Renal cortex interstitium (tissue), 15 donors: ENCODE measurements at places on chromosomes 13 and 19. TPM values are rescaled to one million over a fixed set of nuclear protein-coding genes. Genes with fewer than 3 reads are reported as not detected.

- DNase-seq, result no peak
These were observed 1616.2 kb upstream of the SPRY2 start for GRCh38 chr13:81957121-81957520.

- no peak for DNase-seq
These were observed 1325.2 kb upstream of the PRR20A start for GRCh38 chr13:55815458-55816033.

DNA sequence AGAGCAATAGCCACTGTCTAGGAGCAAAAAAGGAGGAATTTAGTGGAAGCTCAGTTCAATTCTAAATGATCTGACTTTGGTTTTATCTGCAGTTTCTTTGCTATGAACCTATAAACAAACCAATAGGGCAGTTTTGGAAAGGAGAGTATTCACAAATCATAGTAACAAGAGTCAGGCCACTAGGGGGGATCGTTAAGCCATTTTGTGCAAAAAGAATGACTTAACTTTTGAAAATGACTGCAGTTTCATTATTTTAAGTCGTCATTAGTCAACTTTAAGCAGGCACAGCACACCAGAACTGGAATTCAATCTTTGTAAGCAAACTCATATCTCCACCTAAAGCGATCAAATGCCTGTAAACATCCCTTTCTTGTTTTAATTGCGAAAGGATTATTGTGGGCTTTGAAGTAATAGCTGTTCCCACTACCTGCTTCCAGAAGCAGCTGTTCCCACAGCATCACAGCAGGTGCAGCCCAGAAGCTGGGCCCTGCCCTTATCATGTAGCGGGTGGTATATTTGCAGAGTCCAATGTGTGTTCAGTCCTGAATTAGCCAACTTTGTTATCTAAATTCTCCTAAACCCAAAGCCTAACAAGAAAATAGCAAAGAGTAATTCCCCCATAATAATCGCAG, 51.5 kb downstream of the SOX21 start:
- no peak for DNase-seq

DNA sequence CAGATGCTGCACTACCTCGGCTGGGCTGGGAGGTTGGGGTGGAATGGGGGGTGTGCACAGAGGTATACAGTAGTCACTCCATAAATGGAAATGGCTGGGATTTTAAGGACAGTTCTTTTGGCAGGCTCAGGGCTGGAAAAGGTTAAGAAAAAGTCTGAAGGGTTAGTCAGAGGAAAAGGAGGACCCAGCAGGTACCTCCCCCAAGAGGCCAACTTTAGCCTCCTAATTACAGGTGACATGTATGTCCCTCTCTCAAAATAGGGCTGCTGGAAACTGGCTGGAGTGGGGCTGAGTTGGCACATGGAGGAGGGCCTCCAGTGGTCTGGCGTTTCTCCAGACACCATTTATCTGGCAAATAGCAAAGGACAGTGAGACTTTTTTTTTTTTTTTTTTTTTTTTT, 994 bp downstream of the CCDC194 start:
- no peak for DNase-seq

GRCh38 chr19:1252821-1253513, 4.6 kb downstream of the MIDN start:
- no peak for DNase-seq

- DNase-seq, result no peak
These were observed 211.0 kb downstream of the SLC7A1 start for GRCh38 chr13:29384466-29384865.

The CCL25 gene
- polyA plus RNA-seq, result 0.42 TPM

The MCF2L gene
- 46.9 TPM for polyA plus RNA-seq

- DNase-seq, result no peak
These were observed 24.1 kb downstream of the ADGRE1 start for GRCh38 chr19:6911523-6911922.

DNA sequence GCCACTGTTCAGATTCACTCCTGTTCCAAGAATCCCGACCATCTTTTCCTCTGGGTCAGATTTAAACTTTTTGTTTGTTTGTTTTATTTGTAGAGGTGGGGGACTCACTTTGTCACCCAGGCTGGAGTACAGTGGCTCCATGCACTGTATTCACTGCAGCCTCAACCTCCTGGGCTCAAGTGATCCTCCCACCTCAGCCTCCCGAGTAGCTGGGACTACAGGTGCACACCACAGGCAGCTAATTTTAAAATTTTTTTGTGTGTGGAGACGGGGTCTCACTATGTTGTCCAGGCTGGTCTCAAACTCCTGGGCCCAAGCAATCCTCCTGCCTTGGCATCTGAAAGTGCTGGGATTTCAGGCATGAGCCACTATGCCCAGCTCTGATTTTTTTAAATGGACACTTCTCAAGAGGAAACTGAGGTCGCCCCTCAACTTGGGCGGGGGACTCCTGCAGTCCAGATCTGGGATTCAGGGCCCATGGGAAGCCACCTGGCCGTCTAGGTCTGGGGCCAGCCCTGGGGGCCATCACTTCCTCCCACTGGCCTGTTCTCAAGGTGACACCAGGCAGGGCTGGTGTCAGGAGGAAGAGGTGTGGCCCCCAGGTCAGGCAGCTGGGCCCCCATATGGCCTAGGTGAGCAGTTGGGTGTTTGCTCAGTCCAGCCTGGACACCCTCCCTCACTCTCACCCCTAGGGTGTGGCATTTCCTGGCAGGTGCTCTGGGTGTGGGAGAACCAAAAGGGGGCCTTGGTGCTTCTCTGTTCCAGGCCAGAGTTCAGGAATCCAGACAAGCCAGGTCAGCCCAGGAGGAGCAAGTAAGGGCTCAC, 1.3 kb downstream of the B3GNT3 start:
- no peak for DNase-seq

GRCh38 chr19:54660964-54661363, 1.8 kb upstream of the LILRB4 start:
- DNase-seq, result no peak

- no peak for DNase-seq
These were observed 4.7 kb upstream of the GSK3A start for GRCh38 chr19:42246922-42247639.

The IL17D gene
- 8.5 TPM for polyA plus RNA-seq

The SELENOV gene
- polyA plus RNA-seq, result 9.6 TPM

DNA sequence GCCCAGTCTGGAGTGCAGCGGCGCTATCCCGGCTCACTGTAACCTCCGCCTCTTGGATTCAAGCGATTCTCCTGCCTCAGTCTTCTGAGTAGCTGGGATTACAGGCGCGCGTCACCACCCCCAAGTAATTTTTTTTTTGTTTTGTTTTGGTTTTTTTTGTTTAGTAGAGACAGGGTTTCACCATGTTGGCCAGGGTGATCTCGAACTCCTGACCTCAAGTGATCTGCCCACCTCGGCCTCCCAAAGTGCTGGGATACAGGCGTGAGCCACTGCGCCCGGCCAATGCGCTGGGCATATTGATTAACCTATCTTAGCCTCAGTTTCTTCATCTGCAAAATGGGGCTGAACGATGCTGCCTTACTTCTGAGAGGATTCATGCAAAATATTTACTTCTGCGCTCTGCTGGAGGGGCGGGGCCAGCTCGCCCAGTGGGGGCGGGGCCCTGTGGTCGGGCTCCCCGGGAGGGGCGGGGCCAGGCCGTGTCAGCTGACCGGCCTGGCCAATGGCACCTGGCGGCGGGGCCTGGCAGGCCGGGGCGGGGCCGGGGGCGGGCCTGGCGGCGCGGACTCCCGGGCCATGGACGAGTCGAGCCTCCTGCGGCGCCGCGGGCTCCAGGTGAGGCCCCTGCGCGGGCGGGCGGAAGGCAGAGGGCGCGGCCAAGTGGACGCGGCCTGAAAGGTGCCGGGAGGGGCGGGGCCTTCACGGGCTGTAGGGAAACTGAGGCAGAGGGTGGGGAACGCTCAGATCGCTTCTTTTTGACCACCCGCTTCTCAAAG, at the start of gene MAST3:
Gene MAST3 (plus strand): TSS at position 562 of the 776 bp plus-strand sequence. CDS start 15 bp downstream, at position 577.
- DNase-seq, result no peak

DNA sequence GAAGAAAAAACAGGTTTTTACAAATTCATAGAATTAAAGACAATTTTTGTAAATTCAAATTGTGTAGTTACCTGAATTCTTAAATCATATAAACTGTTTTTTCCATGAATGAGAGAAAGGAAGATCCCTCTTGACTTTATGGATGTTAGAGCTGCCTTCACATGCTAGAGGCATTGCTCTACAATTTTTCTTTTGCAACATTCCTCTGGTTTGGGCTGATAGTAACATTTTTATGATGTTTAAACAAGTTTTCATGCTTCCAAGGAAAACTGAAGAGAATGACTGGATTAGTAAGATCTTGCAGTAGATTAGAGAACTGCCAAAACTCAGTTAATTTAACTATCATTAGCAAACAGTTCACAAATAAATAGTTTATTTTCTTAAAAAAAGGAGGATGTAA, 250.6 kb downstream of the GPC6 start:
- no peak for DNase-seq

DNA sequence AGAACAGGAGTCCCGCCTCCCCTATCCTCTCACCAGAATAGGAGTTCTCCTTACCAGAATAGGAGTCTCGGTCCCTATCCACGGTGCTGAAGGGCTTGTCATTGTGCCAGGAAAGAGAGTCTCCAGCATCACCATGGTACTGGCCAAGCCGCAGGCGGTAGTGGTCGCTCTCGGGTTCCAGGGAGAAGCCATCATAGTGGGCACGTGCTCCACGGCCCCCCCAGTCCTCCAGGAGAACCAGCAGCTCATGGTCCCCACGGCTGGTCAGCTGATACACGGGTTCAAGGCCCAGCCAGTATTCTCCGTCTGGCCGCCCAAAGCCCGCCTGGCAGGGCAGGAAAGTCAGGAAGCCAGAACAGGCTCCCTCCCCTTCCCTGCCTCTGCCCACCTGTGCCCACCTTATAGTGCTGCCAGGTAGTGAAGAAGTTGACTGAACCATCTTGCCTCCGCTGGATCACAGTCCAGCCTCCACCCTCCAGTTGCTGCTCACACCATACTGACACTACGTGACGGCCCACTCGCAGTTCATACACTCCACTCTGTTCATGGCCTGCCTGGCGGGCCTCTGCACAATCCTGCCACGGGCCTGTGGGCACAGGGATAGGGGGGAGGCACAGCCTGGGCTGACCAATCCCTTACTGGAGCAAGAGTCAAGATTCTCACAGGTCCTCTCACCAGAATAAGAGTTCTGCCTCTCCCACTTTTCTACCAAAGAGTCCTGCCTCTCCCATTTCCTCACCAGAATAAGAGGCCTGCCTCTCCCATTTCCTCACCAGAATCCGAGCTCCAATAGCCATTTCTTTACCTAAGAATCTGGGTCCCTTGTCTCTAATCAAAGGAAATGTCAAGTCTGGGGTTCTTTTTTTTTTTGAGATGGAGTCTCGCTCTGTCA, 7.4 kb downstream of the SHFL start:
- no peak for DNase-seq
